Stimulated activated CD4-positive, alpha-beta T cell treated with anti-CD3 and anti-CD28 coated beads, Interleukin-15, amount 100 ng/mL, for 1 hour (primary cell): ENCODE measurements at places on chromosomes 11 and 22.

DNA sequence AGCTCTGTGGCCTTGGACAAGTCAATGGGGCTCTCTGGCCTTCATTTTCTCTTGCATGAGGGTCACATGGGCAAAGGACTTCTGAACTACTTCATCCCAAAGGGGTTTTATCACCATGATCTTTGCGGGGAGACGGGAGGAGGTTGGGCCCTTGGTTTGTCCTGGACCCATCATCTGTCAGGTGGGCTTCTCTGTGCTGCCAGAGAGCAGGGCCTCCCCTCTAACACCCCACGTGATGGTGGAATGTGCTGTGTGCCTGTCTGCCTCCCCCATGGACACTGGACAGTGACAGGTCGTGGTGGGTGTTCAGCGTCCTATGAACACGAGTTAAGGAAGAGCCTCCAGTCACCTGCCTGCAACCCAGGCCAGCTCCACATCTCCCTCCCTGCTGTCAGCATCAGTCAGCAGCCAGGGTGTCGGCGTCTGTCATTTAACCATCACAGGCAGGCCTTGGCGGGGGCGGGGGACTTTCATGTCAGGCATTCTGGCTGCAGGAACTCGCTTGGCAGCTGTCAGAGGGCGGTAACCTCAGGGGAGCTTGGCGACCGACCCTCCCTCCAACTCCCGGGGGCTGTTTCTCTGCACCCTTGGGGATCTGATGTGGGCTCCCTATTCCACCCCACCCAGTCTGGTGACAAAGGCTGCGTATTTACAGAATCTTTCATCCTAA lies 2.6 kb upstream of the SUN2 start:
- peak; percentile 41 for DNase-seq

DNA sequence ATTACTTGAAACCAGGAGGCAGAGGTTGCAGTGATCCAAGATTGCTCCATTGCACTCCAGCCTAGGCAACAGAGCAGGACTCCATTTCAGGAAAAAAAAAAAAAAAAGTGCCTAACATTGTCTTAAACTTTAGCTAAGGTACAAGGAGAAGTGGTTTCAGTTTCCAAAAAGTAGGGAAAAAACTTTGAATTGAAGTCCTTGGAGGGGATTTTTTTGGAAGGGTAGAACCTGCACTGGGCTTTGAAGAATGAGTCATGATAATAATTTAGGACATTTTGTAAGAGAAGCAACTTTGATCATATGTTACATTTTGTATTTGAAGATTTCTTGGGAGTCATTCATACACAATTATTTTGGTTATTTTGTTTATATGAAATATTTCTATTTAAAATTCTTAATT lies 31.8 kb upstream of the HIPK3 start:
- no peak for DNase-seq

DNA sequence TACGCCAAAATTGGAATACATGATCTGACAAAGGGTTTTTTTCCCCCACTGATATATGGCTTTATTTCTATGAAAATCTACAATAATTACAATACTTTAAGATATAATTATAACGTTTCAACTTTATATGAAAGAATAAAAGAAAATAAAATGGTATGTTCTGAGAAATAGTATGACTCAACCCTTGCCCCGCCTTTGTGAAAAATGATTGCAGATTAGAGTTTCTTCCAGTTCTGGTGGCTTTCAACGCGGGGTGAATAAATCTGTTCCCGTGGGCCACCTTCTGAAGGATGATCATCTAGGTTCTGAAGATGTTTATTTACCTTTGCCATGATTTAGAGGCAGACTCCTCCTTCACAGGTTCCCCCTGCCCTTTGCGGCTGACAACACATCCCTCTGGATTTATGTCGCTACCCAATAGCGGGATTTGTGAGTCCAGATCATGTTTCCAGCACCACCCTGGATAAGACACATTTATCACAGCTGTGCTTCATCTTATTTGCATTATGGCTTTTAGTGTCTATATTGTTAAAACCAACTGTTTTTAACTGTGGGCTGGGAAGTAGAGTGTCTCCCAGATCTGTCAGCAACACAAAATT lies 607.0 kb upstream of the KIRREL3 start:
- DNase-seq: no peak

GRCh38 chr11:13143486-13144297 lies 133.9 kb upstream of the BMAL1 start:
- DNase-seq: no peak

DNA sequence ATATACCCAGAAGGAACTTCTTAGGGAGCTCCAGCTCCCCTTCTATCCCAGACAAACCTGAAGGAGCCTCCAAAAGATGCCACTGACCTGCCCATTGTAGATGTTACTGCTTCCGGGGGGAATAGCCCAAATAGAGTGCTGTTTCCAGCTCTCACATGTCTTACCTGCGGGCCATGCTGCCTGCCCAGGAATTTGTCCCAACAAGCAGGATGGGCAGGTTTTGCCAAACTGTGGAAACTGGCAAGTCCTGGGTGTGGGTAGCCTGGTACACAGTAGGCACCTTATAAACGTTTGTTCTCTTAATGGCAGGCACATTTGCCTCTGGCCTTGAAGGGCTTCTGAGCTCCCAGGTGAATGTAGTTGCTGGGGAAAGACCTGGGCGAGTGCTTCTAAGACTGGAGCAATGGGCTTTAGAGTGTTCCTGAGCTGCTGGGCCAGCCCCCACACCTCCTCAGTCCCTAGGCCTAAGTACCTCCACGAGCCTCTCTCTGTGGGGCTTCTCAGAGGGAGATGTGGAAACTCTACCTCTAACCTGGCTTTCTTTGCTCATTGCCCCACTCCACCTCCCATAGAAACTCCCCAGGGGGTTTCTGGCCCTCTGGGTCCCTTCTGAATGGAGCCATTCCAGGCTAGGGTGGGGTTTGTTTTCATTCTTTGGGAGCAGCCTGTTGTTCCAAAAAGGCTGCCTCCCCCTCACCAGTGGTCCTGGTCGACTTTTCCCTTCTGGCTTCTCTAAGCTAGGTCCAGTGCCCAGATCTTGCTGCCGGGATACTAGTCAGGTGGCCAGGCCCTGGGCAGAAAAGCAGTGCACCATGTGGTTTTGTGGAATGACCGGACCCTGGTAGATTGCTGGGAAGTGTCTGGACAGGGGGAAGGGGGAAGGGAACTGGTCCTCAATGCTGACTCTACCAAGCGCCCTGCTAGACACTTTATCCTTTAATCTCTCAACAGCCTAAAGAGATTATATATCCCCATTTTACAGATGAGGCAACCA lies 37.2 kb downstream of the LIMK2 start:
- DNase-seq: no peak

DNA sequence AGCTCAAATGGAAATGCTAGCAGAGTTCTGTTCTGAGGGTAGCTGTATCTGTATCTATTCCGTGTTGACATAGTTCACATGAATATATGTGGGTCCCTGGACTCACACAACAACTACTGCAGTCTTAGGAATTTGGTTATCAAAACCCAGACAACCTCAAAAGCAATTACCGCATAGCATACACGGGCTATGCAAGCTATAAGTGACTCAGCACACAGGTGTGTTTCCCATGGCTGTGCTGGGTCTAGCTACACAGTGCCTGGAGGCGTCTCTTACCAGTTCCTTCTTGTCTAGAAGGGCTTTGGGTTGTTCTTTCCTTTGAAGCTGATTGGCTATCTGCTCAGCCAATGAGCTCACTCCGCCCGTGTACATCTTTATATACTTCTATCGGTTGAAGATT lies 98.2 kb upstream of the BID start:
- no peak for DNase-seq

GRCh38 chr11:36475192-36475591 lies 34.9 kb downstream of the TRAF6 start:
- DNase-seq: no peak

GRCh38 chr22:29310863-29311339 lies 4.5 kb downstream of the GAS2L1 start:
- peak; percentile 41 for DNase-seq

DNA sequence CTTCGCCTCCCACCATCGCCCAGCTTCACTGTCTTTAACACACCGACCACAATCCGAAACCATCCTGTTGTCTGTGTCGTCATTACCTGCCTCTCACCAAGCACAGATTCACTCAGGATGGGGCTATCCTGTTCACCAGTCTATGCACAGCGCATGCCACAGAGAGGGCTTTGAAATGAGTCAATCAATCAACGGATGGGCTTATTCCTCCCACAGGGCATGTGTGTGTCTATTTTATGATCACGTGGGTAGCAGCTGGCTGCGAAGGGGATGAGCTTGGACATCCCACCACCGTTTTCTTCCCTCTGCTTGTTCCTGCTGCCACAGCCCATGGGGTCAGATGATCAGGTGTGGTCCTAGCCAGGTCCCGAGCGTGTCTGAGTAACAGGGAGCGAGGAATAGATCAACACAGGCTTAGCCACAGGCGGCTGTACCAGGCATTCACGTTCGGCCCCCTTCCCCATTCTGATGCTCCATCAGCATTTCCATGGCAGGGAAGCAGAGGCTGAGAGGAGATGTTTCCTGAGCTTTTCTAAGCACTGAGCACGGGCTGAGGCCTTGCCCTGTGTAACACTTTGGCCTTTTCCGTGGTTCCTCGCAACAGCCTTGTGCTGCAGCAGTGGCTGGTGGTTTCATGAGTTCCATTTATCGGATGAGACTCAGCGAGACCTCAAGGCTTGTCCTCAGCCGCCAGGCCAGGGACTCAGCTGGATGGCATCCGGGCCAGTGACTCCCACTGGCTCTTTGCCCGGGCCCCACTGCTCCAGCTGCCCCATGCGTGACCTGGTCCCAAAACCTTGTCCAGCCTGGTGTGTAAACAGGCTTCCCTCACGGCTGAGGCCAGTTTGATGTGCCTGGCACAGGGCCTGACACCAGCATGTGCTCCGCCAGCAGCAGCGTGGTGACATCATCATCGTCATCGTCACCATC lies 48.1 kb upstream of the FGF3 start:
- no peak for DNase-seq

GRCh38 chr11:120067438-120068113 lies 70.3 kb downstream of the TRIM29 start:
- no peak for DNase-seq

- no peak for DNase-seq
These were observed 8.0 kb downstream of the B3GNT6 start for GRCh38 chr11:77042111-77042726.

DNA sequence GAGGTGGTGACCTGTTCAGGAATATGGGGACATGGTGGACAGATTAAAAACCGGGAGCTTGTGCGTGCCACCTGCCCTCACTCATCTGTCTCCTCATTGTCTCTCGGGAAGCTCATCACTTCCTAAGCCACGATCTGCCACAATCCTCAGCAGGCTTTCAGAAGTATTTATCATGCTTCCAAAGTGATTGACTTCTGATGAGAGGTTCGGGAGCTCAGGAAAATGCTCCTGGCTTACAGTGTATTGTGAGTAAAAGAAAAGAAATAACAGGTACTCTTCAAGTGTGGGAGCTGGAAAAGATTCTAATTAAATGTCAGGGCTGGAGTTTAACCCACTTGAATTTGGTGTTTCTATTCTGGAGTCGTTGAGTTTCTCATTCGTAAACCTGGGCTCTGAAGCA lies 91.9 kb upstream of the DRD2 start:
- no peak for DNase-seq

DNA sequence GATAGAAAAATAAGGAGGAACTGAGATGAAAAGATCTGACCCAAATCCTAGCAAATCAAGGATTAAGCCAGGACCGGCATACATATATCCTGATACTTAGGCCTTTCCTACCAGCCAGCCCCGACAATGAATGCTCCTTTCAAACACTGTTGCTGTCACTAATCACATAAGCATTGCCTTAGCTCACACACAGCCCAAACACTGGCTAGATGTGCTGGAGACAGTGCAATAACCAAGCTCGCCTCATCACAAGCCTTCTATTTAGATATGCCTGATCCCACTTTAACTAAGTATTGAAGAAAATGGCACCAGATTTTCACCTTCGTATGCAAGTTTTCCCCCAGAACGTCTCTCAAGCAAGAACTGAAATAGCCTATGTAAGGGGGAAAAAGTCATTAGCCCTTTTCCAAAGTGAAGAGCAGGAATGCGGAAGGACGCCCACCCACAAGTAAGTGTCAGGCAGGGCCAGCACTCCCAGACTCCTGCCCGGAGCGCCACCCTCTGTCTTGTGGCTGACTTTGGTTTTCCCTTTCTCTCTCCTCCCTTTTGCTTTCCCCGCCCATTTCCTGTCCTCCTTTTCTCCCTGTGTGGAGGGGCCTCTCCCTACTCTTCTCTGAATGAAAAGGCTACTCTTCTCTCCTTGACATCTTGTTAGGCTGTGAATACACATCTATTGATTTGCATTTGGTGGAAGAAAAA lies 8.9 kb upstream of the OPCML start:
- DNase-seq: no peak

- DNase-seq: no peak
These were observed at the start of gene LMO2 for GRCh38 chr11:33891714-33892327. TSS of gene LMO2 (minus strand) at chr11:33892076. CDS start at chr11:33869716, 22,360 bp downstream.

- no peak for DNase-seq
These were observed 97.9 kb downstream of the CWF19L2 start for GRCh38 chr11:107359701-107360100.

DNA sequence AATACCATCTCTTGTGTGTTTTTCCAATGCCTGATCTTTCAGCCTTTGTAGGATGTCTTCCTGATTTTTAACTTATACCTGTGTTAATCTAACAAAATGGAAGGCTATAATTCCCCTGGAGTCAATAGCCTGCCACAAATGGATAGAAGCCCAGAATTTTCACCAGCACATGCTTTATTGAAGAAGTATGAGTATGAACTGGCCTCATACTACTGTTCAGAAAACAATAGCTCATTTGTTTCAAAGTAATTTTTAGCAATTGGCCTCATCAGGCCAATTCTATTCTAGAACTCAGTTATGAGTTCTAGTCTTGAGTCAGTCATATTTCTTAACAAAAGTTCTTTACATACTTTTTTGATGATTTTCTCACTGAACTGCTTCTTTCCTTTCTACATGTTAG lies 40.6 kb upstream of the SLC37A2 start:
- DNase-seq: no peak

DNA sequence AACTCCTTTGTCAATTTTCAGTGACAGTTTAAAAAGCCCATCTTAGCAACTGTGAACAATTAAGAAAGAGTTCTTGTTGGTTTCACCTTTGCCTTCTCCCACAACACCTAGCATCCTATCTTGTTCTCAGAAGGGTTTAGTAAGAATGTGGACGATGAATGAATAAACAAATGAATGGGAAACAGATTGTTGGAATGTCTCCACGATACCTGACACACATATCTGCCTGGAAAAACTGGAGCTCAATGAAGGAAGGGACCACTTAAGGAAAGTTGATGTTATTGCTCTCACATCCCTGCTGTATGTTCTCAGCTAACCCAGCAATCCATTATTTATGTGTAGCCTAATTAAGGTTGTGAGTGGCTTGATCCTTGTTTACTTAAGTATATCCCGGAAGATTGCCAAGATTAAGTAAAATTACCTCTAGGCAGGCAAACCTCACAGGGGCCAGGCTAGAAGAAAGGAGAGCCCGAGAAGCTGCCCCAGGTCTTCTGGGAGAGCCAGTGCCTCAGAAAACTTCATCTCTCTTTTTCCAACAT lies 286.4 kb downstream of the NXPE2 start:
- no peak for DNase-seq
